Stimulated activated CD4-positive, alpha-beta T cell treated with anti-CD3 and anti-CD28 coated beads, Interleukin-15, amount 100 ng/mL, for 24 hours (primary cell): ENCODE measurements at places on chromosomes 12 and 14.

- no peak for DNase-seq
Measured at GRCh38 chr14:101259748-101260147, 301.5 kb upstream of the DIO3 start.

- DNase-seq: no peak
Measured at GRCh38 chr12:108551535-108551934, 9.4 kb downstream of the SART3 start.

- no peak for DNase-seq
Measured at GRCh38 chr14:73105050-73105449, 31.3 kb upstream of the PSEN1 start.

GRCh38 chr12:94183708-94184379 is 35.5 kb downstream of the PLXNC1 start:
- no peak for DNase-seq

GRCh38 chr14:96160913-96161310 is 43.7 kb upstream of the BDKRB2 start:
- DNase-seq: no peak

GRCh38 chr12:29534935-29535334 is 37.4 kb upstream of the OVCH1 start:
- no peak for DNase-seq

- no peak for DNase-seq
Measured at GRCh38 chr14:57277062-57277461, 8.3 kb downstream of the AP5M1 start.

GRCh38 chr14:54652188-54652587 is 85.3 kb downstream of the SAMD4A start:
- no peak for DNase-seq

GRCh38 chr14:95304342-95304741 is 15.4 kb downstream of the CLMN start:
- no peak for DNase-seq

- no peak for DNase-seq
Measured at GRCh38 chr14:100649173-100649519, 61.9 kb upstream of the BEGAIN start.

- DNase-seq: no peak
Measured at GRCh38 chr12:39372929-39373328, 70.0 kb downstream of the KIF21A start.

GRCh38 chr12:66255737-66256136 is 46.6 kb upstream of the HELB start:
- DNase-seq: no peak

- no peak for DNase-seq
Measured at GRCh38 chr14:90892970-90893369, 76.7 kb upstream of the TTC7B start.

- DNase-seq: no peak
Measured at GRCh38 chr12:67969134-67969802, 20.0 kb upstream of the IFNG-AS1 start.

DNA sequence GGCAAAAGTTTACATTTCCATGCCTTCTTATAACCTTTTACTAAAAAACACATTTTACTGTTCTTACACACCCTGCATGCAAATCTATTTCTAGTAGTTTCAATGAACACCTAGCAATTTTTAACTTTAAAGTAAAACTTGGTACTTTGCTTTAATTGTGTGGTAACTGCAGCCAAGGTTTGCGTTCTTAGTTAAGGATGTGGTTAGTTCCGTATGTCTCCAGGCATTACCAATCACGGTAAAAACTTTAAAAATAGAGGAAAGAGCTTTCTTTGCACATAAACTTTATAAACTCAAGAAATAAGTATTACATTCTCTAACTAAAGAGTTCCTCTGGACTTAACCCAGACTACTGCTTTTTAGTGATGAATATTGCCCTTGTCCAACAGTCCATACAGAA is 795.2 kb downstream of the SLC16A7 start:
- DNase-seq: no peak

DNA sequence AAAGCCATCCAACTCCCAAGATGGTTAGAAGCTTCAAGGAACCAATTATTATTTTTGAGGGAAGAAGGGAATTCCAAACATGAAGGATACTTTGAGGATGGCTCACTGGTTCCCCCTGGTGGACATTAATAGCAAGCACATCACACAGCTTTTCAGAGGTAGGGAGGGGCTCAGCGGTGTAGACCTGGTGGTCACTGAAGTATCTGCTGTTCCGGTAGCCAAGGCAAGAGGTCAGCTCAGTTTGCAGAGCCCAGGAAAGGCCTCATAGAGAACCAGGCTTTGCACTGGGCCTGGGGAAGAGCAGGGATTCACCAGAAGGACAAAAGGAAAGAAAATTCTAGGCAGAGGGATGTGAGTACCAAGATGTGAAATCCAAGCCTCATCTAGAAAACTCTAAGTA is 118.7 kb downstream of the KSR2 start:
- peak; percentile 8 for DNase-seq

DNA sequence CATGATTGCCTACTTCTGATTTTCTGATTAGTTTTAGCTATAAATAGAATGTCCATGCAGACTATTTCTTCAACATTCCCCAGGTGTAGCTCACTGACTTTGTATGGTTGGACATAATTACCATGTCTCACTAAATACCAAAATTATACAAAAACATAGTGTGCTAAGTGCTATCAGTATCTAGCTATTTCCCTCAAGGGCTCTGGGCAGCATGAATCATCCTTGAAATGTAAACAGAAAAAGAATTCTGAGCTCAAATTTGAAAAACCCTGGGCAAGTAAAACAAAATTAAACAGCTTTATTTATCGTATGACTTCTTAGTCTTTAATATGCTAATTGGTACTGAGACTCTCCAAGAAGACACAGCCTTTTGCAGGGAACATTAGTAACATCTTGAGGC is 82.9 kb downstream of the SPATA7 start:
- no peak for DNase-seq

DNA sequence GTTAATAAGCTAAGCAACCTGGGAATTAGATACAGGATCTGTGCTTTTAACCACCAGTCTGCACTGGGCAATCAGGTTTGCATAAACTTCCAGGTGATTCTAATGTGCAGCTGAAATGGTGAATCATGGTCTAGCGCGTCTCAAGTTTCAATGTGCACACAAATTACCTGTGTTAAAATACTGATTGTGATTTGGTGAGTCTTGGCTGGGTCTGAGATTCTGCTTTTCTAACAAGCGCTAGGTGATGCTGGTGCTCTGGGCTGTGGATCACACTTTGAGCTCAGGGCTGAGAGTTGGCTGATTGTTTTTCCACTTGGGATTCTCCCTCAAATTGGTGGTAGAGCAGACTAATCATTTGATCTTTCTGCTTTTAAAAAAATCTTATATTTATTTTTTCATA is 124.8 kb downstream of the C12orf75 start:
- no peak for DNase-seq

DNA sequence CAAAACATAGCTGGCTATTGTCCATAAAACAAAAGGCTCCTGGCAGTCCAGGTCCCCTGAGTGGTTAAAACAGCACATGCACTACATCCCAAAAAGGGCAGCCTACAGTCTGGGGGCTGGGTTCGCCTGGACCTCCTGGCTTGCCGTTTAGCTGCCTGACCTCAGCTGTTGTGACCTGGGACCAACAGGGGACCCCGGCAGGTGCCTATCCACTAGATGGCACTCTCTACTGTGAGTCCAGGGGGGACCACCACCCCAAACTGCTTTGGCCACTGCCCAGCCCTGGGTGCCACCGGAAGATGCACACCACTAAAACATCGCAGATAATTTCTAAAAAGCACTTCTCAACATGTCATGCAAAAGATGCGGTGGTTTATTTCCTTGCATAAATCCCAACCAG is 2.9 kb upstream of the RTL1 start:
- no peak for DNase-seq

DNA sequence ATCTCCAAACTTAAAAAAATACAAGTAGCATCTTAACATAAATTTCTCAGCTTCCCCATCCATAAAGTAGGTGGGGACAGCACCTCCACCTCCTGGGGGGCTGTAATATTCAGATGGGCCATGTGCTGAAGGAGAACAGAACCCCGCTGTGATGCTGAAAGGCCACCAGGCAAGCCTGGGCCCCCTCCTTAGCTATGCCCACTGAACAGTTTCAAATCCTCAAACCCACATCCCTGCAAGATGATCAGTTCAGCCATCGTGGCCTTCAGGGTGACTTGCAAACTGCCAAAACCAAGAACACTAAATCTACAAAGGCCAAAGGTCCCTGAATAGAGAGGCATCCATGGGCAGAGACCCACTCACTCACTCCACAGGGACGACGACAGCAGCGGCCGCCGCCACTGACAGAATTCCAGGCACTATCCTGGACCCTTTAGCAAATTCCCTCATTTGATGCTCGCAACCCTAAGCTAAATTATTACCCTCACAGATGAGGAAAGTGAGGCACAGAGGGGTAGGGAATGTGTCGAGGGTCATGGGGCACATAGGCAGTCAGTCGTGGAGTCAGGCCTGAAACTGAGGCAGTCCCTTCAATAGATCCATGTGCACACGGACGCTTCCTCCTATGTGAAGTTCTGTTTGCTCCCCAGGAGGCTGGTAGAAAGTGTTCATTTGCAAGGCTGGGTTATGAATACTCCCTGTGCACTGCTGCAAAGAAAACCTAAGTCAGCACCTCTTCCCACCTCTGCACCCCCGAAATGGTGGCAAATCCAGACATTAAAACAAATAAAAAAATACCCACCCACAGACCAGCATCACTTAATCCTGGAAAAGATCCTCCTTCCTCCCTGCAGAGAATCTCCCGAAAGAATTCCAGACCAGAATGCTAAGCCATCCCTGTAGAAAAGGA is 5.9 kb downstream of the ITPK1 start:
- DNase-seq: no peak

GRCh38 chr12:66188584-66189485 is at the start of gene IRAK3:
Gene IRAK3, plus strand, starts transcription at chr12:66189214. Its CDS starts 86 bp downstream, at chr12:66189300.
- peak; percentile 57 for DNase-seq

GRCh38 chr12:115444346-115444745 is 760.4 kb upstream of the TBX3 start:
- DNase-seq: no peak
